ENCODE measurements at places on chromosomes 6 and 20.

- no peak for DNase-seq
These were observed 726.0 kb downstream of the KIF16B start for GRCh38 chr20:15847196-15847784.

GRCh38 chr6:106874481-106874880, 100.0 kb downstream of the CD24 start:
- DNase-seq: no peak

- no peak for DNase-seq
These were observed 15.0 kb downstream of the PBOV1 start for GRCh38 chr6:138203315-138203714.

GRCh38 chr20:62688855-62689460, 19.7 kb upstream of the NTSR1 start:
- DNase-seq: no peak

GRCh38 chr6:49826743-49827406, 39.5 kb downstream of the CRISP1 start:
- no peak for DNase-seq

- no peak for DNase-seq
These were observed 76.5 kb downstream of the SPTLC3 start for GRCh38 chr20:13085275-13085674.

Measured in natural killer cell treated with Interleukin-12 subunit alpha and Interleukin-12 subunit beta and Interleukin-15 and Interleukin-18, amount 100 ng/mL, for 72 hours (primary cell).